Smooth muscle cell of the pulmonary artery (primary cell): ENCODE measurements at places on chromosomes 7 and 10. TPM values are rescaled to one million over a fixed set of nuclear protein-coding genes. Genes with fewer than 3 reads are reported as not detected.

The ARHGEF35 gene
- 0.63 and 1.3 TPM in 2 replicates for total RNA-seq

The RBM33 gene
- 26.8 and 27.9 TPM in 2 replicates for total RNA-seq

The WNT2 gene
- total RNA-seq, result 0.20 TPM in 1 of 2 replicates, not detected in the other

The ASL gene
- 40.0 and 58.3 TPM in 2 replicates for total RNA-seq

The TYW1 gene
- total RNA-seq, result 15.1 and 16.2 TPM in 2 replicates

The CYP2E1 gene
- total RNA-seq, result 0.20 and 0.86 TPM in 2 replicates

The CLDN4 gene
- 0.26 TPM in 2 replicates for total RNA-seq

The PVRIG gene
- not detected in 2 replicates for total RNA-seq

The HOXA6 gene
- 1.4 TPM in 1 of 2 replicates, not detected in the other for total RNA-seq

The SPDYE2B gene
- not detected in 2 replicates for total RNA-seq

The DKK1 gene
- total RNA-seq, result 134 and 633 TPM in 2 replicates

The ADAM8 gene
- total RNA-seq, result 1.5 and 2.7 TPM in 2 replicates

The CFAP43 gene
- 0.23 and 0.52 TPM in 2 replicates for total RNA-seq

The CPEB3 gene
- total RNA-seq, result 1.1 and 1.3 TPM in 2 replicates

The CYP2C19 gene
- total RNA-seq, result not detected in 2 replicates

The FOXI2 gene
- total RNA-seq, result not detected in 2 replicates

The TSPAN13 gene
- total RNA-seq, result 5.8 and 6.9 TPM in 2 replicates

The RSPH10B gene
- 0.13 and 0.63 TPM in 2 replicates for total RNA-seq

The NRAP gene
- total RNA-seq, result under 0.01 TPM in 1 of 2 replicates, not detected in the other

The AOC1 gene
- total RNA-seq, result not detected in 2 replicates

The CFAP46 gene
- 0.20 and 0.26 TPM in 2 replicates for total RNA-seq

The DTX2 gene
- 7.6 and 9.8 TPM in 2 replicates for total RNA-seq

The SPDYE17 gene
- total RNA-seq, result not detected in 2 replicates

The ITIH5 gene
- total RNA-seq, result 3.6 and 24.9 TPM in 2 replicates

The SPDYE5 gene
- total RNA-seq, result not detected in 2 replicates

The ASB15 gene
- total RNA-seq, result not detected in 2 replicates

The OPN1SW gene
- total RNA-seq, result not detected in 2 replicates

The LRRC17 gene
- 65.6 and 103 TPM in 2 replicates for total RNA-seq

The VWA2 gene
- total RNA-seq, result not detected in 2 replicates

The ZNF853 gene
- 0.78 and 0.99 TPM in 2 replicates for total RNA-seq

The SCD gene
- 181 and 458 TPM in 2 replicates for total RNA-seq

The ZSCAN25 gene
- total RNA-seq, result 11.8 and 12.9 TPM in 2 replicates

The CHCHD3 gene
- total RNA-seq, result 53.0 and 62.1 TPM in 2 replicates

The GNGT1 gene
- total RNA-seq, result not detected in 2 replicates

The HTR5A gene
- not detected in 2 replicates for total RNA-seq
